ACHN (cell line): ENCODE measurements at places on chromosomes 6 and 20.

- DNase-seq: no peak
Measured at GRCh38 chr6:53439556-53439955, 90.8 kb upstream of the ELOVL5 start.

- no peak for DNase-seq
Measured at GRCh38 chr6:141669141-141669540, 463.6 kb upstream of the GJE1 start.

DNA sequence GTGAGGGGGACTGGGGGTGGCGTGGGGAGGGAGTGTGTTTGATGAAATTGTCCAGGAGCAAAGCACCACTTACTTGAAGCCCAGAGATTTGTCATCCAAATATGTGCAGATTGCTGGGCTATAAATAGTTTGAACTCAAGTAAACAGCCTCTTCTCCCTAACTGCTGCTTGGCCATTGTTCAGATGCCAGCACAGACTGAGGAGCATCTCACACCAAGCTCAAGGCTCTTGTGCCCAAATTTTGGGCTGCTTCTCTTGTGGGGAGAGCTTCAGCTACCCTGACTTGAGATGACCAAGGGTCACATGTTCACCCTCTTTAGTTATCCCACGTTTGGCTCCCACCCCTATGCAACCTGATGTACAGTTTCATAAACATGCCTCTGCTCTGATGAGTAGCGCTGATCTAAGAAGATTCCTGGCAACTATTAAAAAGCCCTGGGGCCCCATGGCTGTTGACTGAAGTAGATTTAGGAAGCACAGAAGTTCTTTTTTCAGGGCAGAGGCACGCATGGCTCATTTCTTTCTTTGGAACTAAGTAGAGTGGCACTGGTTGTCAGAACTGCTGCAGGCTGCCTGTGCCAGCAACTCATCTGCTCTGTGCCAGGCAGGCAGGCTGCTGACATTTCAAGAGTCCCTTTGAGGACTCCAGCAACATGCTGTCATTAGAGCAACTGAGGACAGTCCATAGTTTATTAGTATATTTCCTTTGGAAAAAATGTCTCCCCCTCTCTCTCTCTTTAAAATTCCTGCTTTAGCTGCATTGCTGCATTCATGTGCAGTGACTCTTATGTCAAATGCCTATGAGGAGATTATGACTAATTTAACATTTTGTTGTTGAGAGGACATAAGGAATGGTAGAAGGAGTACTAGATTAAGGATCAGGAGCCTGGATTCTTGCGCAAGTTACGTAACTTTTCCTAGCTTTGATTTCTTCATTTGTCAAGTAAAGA is 9.6 kb upstream of the PKIG start:
- peak; percentile 50 for DNase-seq

GRCh38 chr6:29011276-29011734 is 6.2 kb upstream of the ZNF311 start:
- DNase-seq: peak; percentile 57

- DNase-seq: no peak
Measured at GRCh38 chr6:66675906-66676305, 968.9 kb upstream of the EYS start.

DNA sequence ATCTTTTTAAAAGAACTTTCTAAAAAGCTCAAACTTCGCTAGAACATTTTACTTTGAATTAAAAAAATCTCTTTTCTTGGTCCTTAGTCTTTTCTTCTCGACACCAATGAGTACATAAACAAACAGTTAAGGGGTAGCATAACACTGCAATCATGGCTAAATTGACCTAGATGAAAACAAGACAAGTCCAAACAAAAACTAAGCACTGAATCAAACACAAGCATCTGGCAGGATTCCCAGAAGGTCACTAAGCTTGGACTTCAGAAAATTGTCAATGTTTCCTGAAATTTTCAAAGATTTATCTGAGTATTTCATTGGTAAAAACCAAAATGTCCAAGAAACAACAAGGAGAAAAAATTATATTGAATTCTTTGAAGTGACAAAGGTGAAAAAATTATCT is 5.0 kb downstream of the COL21A1 start:
- no peak for DNase-seq

- DNase-seq: no peak
Measured at GRCh38 chr6:161225681-161226008, 48.2 kb downstream of the AGPAT4 start.

DNA sequence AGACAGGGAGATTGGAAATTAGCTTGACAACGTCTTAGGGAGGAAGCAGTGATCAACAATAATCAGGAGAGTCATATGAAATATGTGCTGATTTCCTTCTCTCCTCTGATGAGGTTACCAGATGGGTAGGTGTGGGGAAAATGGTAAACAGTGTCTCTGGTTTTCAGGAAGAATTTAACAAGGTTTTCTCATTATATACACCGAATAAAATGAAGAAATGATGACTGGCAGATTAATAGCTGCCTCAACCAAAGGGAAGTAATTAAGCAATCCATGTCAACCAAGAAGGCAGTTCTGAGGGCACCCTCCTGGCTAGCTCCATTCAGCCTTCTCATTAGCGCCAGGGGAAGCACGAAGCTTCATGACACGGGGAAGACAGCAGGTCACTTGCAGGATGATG is 12.7 kb upstream of the RAMACL start:
- DNase-seq: no peak

DNA sequence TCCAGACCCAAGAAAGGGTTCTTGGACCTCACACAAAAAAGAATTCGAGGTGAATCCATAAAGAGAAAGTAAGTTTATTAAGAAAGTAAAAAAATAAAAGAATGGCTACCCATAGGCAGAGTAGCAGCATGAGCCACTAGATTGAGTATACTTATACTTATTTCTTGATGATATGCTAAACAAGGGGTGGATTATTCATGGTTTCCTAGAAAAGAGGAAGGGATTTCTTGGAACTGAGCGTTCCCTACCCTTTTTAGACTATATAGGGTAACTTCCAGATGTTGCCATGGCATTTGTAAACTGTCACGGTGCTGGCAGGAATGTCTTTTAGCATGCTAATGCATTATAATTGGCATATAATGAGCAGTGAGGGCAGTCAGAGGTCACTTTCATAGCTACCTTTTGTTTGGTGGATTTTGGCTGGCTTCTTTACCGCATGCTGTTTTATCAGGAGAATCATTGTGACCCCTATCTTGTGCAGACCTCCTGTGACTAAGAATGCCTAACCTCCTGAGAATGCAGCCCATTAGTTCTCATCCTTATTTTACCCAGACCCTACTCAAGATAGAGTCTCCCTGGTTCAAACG is 44.3 kb downstream of the TENT5A start:
- no peak for DNase-seq

DNA sequence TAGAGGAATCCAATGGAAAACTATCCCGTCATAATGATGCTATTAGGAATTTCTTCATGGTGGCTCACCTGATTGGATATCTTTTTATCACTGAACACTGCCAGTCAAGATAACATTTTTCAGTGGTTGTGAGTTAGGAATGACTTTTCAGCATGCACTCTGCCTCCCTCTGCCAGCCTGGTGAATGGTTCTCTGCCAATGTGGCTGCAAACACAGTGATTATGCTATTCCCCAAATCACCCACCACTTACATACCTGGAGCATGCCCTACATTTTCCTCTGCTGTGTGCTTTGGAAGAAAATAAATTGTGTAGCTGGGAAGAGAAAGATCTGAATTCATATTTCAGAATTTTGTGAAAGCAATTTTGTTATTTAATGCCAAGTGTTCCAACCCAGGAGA is 102.6 kb upstream of the LAMP5 start:
- DNase-seq: no peak

DNA sequence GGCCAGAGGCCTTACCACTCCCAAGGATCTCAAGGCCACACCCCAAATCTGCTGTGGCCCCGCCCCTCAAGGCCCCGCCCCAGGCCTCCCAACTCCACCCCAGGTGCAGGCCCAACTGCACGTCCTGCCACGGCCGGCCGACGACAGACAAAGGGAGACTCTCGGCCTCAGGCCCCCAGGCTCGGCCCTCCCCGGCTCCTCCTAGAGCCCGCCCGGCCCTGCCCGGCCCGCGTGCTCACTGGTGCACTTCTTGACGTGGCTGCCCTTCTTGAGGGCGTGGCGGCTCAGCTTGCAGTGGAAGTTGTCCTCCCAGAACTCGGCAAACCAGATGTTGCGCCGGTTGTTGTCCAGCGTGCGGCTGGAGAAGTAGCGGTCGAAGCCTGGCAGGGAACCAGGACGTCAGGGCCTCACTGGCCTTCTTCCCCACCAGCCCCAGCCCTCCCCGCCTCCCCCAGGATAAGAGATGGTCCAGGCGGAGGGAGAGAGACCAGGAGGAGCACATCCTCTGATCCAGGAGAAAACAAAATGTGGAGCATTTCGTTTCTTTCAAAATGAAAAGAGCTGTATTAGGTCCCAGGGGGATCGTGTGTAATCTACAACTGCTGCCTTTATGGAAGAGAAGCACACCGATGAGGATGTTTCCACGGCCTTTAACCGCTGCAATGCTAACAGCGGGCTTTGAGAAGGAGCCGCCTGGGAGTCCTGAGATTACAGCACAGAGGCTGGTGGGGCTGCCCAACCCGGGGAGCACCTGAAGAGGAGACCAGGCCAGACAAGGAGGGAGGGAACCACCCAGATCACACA is 89.4 kb downstream of the GRM4 start:
- no peak for DNase-seq

DNA sequence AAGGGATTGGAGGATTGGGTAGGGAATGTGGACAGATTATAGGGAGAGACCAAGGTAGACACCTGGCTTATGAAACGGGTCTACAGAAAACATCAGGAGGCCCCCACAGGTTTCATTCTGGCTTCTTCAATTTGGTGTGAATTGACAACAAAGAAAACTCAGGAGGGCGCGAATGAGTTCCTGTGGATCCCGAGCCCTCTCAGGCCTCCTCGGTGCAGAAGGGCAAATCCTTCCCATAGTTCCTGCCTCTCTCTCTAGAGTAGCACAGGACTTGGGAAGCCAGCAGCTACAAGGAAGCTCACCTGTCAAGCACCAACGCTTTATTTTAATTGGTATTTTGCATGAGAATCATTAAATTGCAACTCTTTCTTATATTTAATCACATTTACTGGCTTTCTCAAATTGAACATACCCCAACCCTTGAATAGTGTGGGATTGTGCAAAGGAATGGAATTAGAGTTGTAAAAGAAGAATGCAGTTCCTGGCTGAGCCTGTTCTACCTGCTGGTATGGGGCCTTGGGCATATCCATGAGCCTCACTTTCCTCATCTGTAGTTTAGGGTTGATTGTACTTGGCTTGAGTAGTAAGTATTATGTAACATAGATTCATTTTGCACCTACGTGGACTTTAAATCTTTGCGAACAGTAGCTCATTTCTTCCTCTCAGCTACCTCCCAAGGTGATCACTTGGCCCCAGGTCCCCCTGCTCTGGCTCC is 56.4 kb upstream of the PHACTR2 start:
- DNase-seq: no peak

- no peak for DNase-seq
Measured at GRCh38 chr6:30882759-30883684, 1.3 kb upstream of the DDR1 start.

DNA sequence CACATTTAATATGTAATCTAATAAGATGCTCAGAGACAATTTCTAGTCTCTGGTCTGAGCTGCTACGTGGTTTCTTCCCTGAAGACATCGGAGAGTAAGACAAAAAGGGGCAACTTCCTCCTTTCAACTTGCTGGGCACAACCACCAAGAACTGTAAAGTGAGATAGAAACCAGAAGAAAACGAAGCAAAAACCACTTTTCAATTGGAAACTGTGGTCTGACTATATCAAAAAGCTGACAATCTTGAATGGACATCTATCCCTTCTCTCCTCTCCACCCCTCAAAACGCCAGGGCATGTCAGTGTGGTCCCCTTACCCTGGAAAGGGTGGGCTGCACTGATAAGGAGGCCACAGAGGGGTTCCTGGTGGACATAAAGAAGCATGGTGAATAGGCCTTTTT is 269.1 kb downstream of the CD83 start:
- no peak for DNase-seq

DNA sequence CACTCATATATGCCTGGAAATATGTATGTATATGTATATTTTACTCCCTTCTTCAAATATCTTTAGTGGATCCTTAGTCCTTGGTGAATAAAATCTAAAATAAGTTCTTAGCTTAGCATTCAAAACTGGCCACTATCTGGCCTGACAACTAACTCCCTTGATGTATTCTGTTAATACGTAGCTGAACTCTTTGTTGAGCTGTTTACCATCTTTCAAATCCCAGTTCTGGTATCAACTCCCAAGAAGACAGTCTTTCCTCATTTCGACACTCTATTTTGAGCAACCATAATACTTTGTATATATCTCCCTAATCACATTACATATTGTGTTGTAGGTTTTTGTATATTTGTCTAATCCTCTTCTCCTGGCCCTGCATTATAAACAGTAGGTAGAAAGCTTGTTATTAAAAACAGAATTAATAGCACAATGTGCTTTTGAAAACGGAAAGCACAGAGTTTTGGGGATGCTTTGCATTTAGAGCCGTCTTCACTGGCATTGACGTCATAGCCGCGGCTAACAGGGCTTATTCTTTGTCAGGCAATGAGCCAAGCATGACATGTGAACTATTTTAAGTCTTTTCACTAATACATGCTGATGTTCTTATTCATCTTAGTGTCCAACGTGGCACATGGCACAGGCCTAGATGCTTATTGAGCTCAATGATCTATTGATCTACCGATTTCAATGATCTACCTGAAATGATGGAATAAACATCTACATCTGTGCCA is 47.2 kb upstream of the CCN2 start:
- DNase-seq: no peak

- DNase-seq: no peak
Measured at GRCh38 chr20:13166011-13166410, 55.1 kb upstream of the ISM1 start.

- peak; percentile 52 for DNase-seq
Measured at GRCh38 chr6:123965894-123966293, 162.2 kb downstream of the NKAIN2 start.

GRCh38 chr20:43831481-43832065 is 83.1 kb upstream of the TOX2 start:
- no peak for DNase-seq

- DNase-seq: no peak
Measured at GRCh38 chr20:50969435-50969834, 10.8 kb downstream of the MOCS3 start.

DNA sequence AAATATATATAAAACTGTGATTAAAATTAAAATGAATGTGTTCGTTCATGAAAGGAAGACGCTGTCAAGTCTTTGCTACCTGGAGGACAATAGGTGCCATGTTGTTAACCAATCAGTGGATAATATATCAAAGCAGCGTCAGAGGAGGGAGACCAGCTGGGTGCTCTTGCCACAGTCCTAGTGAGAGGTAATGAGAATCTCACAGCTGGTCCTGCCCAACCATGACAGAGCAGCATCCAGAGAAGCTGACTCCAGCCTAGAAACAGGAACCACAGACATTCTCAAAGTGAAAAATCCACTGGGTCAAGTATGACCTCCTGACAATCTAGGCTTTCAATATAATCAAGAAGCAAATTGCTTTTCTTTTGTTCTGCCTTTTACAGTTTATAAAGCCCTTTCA is 94.5 kb upstream of the LRFN2 start:
- DNase-seq: no peak

GRCh38 chr20:8271727-8272126 is 139.7 kb downstream of the PLCB1 start:
- no peak for DNase-seq
